ENCODE measurements at places on chromosomes 3 and 15.

DNA sequence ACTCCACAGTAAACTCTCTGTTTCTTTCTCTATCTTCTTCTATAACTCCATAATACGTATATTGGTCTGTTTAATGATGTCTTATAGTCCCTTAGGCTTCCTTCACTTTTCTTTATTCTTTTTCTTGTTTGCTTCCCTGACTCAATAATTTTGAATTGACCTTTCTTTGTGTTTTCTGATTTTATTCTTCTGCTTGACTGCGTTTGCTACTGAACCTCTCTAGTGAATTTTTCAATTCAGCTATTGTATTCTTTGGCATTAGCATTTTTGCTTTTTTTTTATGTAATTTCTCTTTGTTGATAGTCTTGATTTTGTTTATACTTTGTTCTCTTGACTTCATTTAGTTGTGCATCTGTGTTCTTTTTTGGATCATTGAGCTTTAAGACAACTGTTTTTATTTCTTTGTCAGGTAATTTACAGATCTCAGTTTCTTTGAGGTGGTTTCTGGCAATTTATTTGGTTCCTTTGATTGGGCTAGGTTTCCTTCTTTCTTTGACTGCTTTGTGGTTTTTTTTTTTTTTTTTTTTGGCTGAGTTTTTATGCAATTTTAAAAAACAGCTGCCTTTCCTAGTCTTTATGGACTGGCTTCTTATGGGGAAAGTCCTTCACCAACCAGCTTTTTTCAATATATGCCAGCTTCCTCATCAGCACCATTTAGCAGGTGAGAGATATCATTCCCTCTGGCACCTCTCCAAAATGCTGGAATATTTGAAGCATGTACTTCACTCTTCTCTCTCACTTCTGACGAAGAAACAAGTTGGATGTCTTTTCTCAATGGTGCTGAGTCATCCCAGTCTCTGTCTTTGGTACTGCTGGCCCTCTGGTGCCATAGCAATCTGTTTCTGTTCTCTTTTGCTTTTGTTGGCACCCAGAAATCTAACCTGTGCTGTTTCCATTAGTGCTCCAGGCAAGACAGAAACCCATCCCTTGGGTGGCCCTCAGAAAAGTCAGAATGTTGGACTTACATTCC lies 17.6 kb downstream of the RSRC1 start:
- DNase-seq = no peak

GRCh38 chr3:131091768-131092167 lies 65.1 kb downstream of the NEK11 start:
- DNase-seq = no peak

GRCh38 chr15:55993804-55994560 lies 570 bp upstream of the NEDD4 start:
- DNase-seq = no peak

DNA sequence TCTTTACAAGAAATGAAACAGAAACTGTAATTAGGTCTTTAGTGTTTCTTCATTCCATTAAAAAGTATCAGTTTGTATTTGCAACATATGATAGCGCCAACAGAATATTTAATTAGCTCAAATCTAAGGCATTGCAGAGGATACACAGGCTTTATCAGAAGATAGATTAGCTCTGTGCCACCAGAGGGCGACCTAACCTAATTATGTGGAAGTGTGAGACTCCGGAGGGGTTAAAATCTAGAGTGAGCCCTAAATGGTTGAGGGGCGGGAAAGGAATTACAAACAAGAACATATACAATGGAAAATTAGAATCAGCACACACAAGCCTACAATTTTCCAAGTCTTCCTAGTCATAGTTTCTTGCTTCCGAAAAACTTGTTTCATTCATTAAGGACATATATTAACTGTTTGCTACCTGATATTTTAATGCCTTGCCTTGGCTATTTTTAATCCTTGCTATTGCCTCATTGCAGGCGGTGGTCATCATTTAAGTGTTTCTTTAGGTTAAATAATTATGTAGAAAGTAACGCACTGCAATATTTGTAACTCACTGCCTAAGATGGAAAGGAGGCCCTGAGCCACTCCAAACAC lies 18.0 kb upstream of the RYR3 start:
- peak; percentile 70 for DNase-seq

GRCh38 chr15:27317736-27318135 lies 346.8 kb downstream of the GABRG3 start:
- DNase-seq = no peak

DNA sequence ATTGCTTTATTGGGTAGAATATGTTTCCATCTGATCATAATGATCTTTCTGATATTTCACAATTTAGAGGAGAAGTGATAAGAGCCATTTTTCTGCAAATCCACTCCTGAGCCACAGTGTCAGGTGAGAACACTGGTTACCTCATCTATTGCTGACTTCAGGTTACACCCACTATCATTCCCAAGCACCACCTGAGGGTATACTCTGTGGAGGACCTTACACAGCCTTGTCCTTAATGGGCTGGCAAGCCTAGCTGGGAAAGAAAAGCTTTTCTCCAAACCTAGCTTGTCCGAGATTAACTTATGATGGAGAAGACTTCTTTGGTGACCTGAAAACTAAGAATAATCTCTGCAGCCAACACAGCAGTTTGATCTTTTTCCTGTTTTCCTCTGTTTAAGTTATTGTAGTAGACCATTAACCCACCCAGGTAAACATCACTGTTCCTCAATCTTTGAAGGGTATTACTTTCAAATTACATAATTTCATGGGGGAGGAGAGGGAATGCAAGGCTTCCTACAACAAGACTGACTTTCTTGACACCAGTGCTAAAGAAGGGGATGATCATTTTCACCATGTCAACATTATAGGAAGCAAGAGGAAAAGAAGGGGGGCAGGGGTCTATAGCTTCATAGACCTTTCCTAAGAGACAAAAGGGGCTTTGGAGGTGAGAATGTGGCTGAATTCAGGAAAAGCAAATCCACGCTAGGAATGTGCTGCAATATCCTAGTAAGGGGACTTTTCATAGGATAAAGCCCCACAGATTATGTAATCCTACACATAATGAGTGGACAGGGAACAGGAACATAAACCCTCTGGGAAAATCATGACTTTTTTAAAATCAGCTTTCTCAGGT lies 1.7 kb downstream of the NCEH1 start:
- no peak for DNase-seq

DNA sequence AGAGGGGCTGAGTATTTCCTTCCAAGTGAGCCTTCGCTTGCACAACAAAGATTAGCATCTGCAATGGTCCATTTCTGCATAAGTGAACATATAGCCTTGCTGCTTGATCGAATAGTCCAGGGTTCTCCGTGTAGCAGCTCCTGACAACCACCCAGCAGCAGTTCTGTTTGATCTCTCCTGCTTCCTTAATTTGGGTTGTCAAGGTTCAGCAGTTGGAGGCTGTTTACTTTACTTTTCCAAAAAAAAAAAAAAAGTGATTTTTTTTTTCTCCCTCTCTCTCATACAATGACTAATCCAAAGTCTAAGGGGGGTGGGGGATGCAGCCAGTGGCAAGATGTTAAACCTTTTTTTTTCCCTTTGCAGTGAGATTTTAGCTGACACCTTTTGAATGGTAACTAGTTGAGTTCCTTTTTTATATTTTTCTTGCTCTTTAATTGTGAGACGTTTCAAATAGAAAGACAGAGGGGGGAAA lies 3.6 kb downstream of the FOXP1 start:
- DNase-seq = no peak

DNA sequence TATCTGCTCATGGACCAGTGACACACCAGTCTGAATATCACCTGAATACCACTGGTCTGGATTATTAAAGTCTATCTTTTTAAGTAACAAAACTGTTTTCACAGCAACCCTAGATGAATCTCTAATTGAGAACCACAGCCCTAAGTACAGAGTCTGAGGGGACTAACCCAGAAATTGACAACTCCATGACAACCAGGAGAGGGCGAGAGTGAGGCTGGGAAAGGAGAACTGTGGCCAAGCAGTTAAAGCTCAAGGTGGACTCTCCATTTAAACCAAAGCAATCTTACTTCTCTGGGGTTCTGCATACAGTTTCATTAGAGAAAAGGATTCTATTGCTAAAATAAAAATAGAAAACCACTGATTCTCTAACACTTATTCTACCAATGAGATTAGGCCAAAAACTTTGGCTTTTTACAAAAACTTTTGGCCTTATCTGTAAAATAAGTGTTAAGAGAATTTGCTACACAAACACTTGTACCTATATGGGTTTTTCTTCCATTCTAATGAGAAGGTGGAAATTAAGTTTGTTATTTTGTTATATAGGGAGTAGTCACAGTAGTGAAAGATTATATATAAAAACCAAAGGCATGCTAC lies 11.4 kb downstream of the NEK10 start:
- peak; percentile 63 for DNase-seq

GRCh38 chr3:38605981-38606380 lies 43.5 kb downstream of the SCN5A start:
- DNase-seq = no peak

- DNase-seq = no peak
Observed at GRCh38 chr15:71224024-71224423, 108.8 kb downstream of the THSD4 start.

- DNase-seq = no peak
Observed at GRCh38 chr3:145650170-145650569, 510.8 kb downstream of the PLOD2 start.

- DNase-seq = no peak
Observed at GRCh38 chr3:135169651-135170050, 374.6 kb downstream of the EPHB1 start.

- DNase-seq = no peak
Observed at GRCh38 chr15:40301467-40302179, 6.1 kb downstream of the PLCB2 start.

- no peak for DNase-seq
Observed at GRCh38 chr3:64930891-64931290, 243.1 kb upstream of the ADAMTS9 start.

- peak; percentile 60 for DNase-seq
Observed at GRCh38 chr3:24493746-24494617, 668 bp downstream of the THRB start.

DNA sequence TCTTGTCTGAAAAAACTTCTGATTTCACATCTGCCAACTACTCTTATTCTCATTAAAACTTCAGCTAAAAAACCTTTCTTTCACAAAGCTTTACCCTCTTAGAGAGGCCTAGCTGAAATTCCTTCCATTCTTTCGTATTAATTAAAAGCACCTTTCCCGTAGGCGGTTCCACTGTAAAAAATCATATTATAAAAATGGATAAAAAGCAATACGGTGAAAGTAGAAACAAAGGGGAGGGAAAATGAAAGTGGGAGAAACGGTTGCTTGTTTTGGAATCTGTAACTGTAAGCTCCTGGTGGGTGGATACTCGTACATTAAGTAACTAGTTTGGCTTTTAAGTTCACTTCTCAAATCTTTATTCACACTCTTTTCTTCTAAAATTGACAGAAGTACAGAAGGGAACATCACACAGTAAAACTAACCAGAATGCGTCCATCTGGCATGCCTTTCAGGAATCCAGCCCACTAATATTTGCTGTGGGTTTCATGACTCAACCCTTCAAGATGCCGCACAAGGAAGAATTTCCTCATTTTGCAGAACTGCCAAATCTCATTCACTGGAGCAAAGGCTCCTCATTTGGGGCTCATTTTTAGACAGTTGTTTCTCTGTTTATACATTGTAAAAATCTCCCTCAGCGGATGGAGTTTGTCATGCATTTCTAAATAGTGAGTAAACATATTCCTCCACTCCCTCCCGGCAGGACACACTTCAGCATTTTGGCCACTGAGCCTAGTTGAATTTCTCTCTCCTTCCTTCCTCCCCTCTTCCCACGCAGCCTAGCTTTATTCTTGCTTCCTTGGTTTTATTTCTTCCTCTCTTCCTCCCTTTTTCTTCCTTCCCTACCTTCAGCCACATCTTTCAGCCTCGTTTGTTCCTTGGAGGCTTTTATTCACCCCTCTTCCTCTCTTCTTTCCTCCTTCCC lies 419.5 kb upstream of the NAALADL2 start:
- no peak for DNase-seq

- no peak for DNase-seq
Observed at GRCh38 chr3:17151598-17152373, 267.0 kb downstream of the PLCL2 start.

- no peak for DNase-seq
Observed at GRCh38 chr3:133945381-133946095, 49.9 kb upstream of the RAB6B start.

- no peak for DNase-seq
Observed at GRCh38 chr3:97991293-97991682, 19.1 kb upstream of the RIOX2 start.

GRCh38 chr15:80474224-80475215 lies 70.3 kb downstream of the ARNT2 start:
- no peak for DNase-seq

GRCh38 chr3:192718156-192718555 lies 9.2 kb downstream of the FGF12 start:
- no peak for DNase-seq

GRCh38 chr15:72278737-72279136 lies 6.4 kb upstream of the PARP6 start:
- DNase-seq = no peak

DNA sequence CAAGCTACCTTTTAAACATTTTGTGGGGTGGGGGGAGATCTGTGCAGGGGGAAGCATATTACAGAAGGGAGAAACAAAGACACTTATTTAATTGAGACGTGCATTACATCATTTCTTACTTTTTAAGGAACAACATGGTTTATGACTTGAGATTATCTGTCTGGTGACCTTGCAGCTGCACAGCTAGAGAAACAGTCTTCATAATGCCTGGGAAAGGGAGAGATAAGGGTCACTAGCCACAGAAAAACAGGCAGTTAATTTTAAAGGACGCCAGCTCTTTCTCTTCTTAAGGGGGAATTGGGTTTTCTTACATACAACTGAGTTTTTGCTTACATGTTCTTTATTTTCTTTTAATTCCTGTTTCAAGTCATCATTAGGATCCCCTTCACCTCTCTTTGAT lies 147.9 kb downstream of the SST start:
- no peak for DNase-seq

GRCh38 chr3:160369784-160370183 lies 29.2 kb downstream of the IFT80 start:
- no peak for DNase-seq

GRCh38 chr3:128372707-128373533 lies 93.8 kb downstream of the DNAJB8 start:
- DNase-seq = no peak

- no peak for DNase-seq
Observed at GRCh38 chr15:100060276-100060926, 281.4 kb downstream of the ADAMTS17 start.
